Stimulated activated CD4-positive, alpha-beta T cell treated with anti-CD3 and anti-CD28 coated beads, Interleukin-12 subunit alpha, Interleukin-12 subunit beta, amount 100 ng/mL, for 24 hours (primary cell): ENCODE measurements at places on chromosomes 13 and 19.

DNA sequence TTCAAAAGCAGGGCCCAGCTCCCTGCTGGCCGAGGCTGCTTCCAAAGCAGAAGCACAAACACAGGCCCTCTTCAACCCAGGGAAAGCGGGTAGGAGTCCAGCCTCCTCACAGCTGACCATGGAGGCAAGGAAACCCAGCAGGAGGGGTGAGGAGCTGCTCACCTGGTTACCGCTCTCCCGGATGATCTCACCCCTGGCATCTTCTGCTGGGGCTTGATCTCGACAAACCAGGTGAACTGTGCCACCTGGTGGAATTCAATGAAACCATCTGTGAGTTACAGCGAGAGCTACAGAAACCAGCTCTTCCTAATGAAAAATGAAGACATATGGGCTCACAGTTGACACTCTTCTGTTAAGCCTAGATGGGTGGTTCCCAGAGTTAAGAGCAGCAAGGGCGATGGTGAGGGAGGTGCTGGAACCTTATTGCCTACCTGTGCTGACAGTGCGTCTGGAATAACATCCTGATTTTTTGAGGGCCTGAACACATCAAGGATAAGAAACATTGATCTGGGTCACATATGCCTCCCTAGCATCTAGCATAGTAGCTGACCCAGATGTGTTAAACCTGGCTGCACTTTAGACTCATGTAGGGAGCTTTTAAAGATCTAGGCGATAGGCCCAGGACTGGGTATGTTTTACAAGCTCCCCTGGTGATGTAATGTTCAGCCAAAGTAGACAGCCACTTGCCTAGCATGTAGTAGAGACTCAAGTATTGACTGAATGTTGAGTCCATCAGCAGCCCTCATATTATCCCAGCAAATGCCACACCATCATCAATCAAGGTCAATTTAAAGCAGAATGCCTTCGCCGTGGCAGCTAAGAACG is 6.1 kb downstream of the DHRS12 start:
- DNase-seq: no peak

- no peak for DNase-seq
Observed at GRCh38 chr13:109412283-109412901, 374.0 kb downstream of the IRS2 start.

GRCh38 chr13:19590423-19590822 is 29.1 kb upstream of the TPTE2 start:
- DNase-seq: no peak

DNA sequence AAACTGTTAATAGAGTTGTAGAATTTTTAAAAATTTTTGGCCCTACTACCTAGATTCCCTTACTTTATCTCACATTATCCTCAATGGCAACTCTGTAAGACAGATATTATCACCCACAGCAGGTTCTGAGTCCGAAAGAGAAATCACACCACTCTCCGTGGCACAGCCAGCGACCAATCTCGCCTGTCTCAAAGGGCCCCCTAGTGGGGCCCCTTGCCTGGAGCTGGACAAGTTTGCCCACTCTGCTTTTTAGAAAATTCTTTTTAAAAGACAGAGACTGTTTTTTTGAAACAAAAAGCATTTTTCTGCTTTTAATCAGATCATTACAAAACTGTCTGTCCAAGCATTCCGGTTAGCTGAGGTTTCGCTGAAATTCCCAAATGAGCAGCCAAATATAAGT is 21.7 kb downstream of the PHF11 start:
- DNase-seq: no peak
